Mesenteric fat pad (tissue), 1 donor: ENCODE measurements at places on chromosomes 3 and 15. TPM values are rescaled to one million over a fixed set of nuclear protein-coding genes. Genes with fewer than 3 reads are reported as not detected.

Gene HHATL
- 0.48 TPM for total RNA-seq

Gene ZNF774
- total RNA-seq: 0.84 TPM

Gene CHRNA3
- total RNA-seq: not detected

Gene PLCL2
- 12.2 TPM for total RNA-seq

DNA sequence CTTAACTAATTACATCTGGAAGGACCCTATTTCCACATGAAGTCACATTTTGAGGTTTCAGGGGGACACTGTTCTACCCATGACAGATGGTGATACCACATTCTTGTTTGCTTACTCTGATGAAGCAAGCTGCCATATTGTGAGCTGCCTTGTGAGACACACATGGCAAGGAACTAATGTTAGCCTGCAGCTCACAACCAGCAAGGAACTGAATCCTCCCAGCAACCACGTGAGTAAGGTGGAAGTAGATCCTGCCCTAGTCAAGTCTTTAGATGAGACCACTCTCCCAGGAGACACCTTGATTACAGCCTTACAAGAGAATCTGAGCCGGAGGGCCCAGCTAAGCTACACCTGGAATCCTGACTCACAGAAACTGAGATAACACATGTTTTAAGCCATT lies 160.1 kb downstream of the PDE8A start:
- DNase-seq: no peak

DNA sequence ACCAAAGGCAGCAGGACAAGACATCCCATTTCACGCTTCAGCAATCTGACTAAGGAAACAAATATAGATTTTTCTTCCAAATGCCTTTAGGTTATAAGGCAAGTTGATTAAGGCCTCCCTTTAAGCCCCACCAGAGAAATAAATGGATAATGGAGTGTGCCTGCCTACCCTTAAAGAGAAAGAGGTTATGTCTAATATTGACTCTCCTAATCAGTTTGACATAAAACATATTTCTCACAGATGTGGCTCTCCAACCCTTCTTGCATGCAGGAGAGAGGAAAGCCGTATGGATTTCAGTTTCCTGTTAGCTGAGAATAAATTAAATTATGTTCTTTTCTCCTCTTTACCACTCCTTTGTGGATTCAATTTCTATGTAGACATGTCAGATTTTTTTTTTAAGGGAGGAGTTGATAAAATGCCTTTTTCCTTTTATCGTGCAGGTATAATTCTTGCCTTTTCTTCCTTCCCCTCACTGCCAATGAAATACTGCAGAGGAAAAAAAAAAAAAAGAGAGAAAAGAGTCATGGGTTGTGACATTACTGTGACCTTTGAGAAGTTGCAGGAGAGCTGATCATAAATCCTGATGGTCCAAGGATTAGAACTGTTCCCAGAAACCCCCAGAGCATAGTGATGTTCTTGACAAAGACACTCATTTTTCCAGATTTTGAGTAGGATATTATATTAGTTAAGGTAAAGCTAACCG lies 355.3 kb upstream of the SLCO3A1 start:
- DNase-seq: no peak

- no peak for DNase-seq
These were observed 59.5 kb upstream of the TNFSF10 start for GRCh38 chr3:172582712-172583111.
